Fibroblast of the aortic adventitia (primary cell): ENCODE measurements at places on chromosomes 1 and 21. TPM values are rescaled to one million over a fixed set of nuclear protein-coding genes. Genes with fewer than 3 reads are reported as not detected.

- no peak for DNase-seq
These were observed 182.9 kb upstream of the CSF3R start for GRCh38 chr1:36665478-36666080.

GLMN gene
- 3.8 and 18.0 TPM in 2 replicates for total RNA-seq

MAGI3 gene
- 8.3 and 16.1 TPM in 2 replicates for total RNA-seq

GRCh38 chr1:203629507-203630082 is 3.0 kb downstream of the ATP2B4 start:
- peak; percentile 57 for DNase-seq

GRCh38 chr1:55012661-55013060 is 13.9 kb downstream of the BSND start:
- no peak for DNase-seq

DNA sequence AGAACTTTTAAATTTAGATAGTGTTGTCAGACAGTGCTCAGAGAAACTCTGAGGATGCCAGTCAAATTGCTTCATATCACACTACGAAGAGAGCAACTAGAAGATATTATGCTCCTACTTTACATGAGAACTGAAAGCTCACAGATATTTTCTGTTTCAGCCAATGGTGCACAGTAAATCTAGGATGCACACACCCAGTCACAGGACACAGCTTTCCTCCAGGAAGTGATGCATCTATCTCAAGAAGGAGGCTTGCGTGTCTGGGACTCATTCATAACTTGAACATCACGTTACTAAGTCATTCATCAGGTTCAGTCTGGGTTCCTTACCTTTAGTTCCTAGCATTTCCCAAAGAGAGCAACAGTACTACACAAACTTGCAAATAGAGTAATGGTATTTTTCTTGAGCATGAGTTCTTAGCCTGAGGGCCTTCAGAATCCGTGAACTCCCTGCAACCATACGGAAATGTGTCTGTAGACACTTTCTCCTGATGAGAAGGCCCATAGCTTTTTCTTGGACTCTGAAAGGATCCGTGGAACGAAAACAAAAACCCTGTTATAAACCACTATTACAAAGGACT is 12.2 kb downstream of the ZNF697 start:
- DNase-seq = peak; percentile 64

DNA sequence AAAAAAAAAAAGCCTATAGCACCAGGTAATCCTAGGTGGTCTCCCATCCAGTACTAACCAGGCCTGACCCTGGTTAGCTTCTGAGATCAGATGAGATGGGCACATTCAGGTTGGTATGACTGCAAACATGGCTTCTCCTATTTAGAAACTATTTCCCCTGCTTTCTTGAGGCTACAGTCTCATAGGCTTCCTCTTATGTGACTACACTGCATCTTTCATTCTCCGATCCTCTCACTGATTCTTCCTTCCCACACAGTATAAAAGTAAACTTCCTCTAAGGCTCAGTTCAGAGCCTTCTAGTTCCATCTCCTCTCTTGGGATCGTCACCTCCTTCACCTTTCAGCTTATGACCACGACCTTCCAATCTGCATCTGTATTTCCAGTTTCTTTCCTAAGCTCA is 30.4 kb upstream of the RNF2 start:
- no peak for DNase-seq

GRCh38 chr1:88276163-88276562 is 407.9 kb upstream of the PKN2 start:
- peak; percentile 32 for DNase-seq

GRCh38 chr1:17419626-17420328 is 19.7 kb downstream of the RCC2 start:
- peak; percentile 45 for DNase-seq

CLCA1 gene
- not detected in 2 replicates for total RNA-seq

DNA sequence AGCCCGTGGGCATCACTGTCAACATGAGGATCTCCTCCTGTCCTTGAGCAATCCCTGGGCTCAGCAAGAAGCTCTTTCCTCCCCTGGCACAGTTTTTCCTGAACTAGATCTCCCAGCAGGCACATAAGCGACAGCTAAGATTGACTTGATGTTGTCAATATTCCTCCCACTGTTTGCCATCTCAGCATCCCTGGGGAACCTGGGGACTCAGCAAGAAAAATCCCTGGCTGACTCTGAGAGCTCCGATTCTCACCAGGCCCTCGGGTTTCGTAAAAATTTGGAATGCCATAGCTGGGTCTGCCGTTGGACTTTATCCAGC is 687.2 kb downstream of the MATN1 start:
- DNase-seq = no peak

DNA sequence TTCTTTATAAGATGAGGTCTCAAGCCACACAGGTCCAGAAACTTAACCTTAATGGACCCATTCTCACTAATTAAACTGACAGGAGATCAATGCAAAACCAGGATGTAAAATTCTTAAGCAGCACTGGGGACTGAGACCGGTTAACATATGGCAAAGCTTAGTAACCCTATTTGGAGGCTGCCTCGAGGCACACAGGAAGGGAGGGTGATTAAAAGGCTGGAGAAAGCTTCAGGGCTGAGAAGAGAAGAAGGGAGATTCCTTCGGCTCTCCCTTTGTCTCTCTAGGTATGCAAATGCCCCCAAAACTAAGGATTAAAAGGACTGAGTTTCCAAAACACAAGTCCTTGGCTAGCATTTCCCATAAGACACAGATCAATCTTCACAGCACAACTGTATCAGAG is 120.8 kb upstream of the DSCAM start:
- DNase-seq = no peak

TMCC2 gene
- total RNA-seq = 2.5 and 7.0 TPM in 2 replicates

ACBD6 gene
- 53.6 and 54.0 TPM in 2 replicates for total RNA-seq

SEC16B gene
- 1.6 and 4.8 TPM in 2 replicates for total RNA-seq

TRIM67 gene
- total RNA-seq = not detected in 2 replicates

DNA sequence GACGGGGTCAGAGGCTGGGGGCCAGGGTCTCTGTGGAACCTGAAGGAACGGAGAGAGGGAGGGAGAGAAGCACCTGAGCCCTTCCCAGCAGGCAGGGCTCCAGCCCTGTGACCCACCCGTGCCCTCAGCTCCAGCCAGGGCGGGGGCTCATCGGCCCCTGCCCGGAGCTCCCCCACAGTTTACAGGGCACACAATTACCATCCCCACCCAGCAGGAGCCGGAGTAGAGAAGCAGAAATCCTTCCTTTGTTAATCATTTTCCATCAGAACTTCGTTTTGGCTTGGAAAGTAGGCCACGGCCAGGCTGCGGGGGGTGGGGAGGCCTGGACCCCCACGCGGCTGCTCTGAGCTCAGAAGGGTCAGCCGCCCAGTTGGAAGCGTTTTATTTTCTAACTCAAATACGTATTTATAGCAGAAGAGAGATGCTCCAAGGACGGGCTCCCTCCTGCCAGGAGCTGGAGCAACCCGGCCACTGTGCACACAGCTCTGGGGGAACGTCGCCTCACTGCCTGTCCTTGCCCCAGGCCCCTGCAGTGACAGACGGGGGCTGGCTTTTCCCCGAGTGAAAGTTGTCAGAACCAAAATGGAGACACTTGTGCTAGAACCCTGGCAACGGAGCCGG is 42.7 kb upstream of the ADARB1 start:
- DNase-seq = no peak

FLG gene
- total RNA-seq = under 0.01 TPM in 1 of 2 replicates, not detected in the other

DNA sequence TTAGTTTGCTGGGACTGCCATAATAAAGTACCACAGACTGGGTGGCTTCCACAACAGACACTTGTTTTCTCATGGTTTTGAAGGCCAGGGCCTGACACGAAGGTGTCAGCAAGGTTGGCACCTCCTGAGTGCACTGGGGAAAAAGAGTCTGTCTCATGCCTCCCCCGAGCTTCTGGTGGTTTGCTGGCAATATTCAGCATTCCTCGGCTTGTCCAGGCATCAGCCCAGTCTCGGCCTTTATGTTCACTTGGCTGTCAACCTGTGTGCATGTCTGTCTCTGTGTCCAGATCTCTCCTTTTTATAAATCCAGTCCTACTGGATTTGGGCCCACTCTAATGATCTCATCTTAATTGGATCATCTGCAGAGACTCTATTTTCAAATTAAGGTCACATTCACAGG is 72.6 kb downstream of the DOP1B start:
- no peak for DNase-seq

GRCh38 chr1:203554071-203554470 is 60.1 kb downstream of the OPTC start:
- peak; percentile 24 for DNase-seq

DNA sequence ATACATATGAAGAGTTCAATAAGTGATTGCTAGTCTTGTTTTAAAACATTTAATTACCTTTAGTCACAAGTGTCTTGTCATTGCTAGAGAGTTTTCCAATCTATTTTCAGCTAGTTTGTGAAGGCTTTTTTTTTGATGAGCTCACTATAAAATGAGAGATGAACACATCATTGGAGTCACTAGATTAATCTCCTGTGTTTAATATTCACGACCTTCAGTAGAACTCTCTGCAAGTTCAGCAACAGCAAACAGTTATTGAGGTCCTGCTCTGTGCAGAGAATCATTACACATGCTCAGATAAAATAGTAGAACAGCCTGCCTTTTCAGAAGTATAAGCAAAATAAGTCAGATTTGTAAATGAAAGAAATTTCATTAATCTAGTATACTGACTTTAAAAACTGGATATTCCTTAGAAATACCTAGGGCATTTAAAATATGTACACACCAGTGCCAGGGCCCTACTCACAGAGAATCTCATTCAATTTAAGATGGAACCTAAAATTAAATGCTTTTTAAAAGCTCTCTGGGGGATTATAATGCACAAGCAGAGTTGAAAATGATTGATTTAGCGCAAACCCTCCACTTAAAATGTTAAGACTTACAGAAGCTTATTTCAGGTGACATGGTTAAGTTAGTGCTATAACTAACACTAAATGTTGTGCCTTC is 30.5 kb downstream of the KRTAP20-3 start:
- DNase-seq = no peak

GRCh38 chr1:29984166-29984861 is 739.1 kb downstream of the MATN1 start:
- DNase-seq = no peak

TSPEAR gene
- 0.08 TPM in 1 of 2 replicates, not detected in the other for total RNA-seq

- DNase-seq = peak; percentile 89
These were observed 59.2 kb downstream of the ABCA4 start for GRCh38 chr1:94061513-94062443.

LYPLAL1 gene
- 15.4 and 40.6 TPM in 2 replicates for total RNA-seq

BCAR3 gene
- 20.6 and 34.4 TPM in 2 replicates for total RNA-seq

- peak; percentile 1 for DNase-seq
These were observed 86.2 kb downstream of the ATG4C start for GRCh38 chr1:62870148-62870547.

OR6P1 gene
- not detected in 2 replicates for total RNA-seq

DNA sequence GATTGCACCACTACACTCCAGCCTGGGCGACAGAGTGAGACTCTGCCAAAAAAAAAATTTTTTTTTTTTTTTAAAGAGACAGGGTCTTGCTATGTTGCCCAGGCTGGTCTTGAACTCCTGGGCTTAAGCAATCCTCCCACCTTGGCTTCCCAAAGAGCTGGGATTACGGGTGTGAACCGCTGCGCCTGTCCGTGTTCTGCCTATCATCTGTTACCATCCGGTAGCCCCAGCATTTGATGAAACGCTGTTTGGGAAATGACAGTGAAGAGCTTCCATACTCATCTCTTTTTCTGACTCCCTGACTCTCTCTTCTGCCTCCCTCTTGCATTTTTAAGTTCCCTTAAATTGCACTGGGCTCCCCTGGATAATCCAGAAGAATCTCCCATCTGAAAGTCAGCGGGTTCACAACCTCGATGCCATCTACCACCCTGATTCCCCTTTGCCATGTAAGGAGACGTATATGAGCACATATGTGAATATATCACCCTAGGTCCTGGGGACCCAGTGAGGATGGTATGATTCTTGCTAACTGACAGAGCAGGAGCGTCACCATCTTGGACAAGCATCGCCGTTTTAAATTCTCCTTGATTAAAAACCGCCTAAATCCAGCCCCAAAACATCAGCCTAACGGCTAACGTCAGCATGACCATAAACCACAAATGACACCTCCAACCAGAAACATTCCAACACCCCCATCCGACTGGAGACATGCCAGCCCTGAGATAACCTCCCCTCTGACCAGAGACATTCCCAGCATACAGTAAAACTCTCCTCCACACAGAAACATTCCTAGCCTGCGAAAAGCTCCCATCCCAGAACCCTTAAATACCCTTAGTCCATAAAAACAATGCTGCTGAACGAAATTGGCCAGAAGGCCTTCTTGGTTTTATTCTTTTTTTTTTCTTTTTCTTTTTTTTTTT is 12.4 kb downstream of the TNFRSF8 start:
- peak; percentile 98 for DNase-seq

DNA sequence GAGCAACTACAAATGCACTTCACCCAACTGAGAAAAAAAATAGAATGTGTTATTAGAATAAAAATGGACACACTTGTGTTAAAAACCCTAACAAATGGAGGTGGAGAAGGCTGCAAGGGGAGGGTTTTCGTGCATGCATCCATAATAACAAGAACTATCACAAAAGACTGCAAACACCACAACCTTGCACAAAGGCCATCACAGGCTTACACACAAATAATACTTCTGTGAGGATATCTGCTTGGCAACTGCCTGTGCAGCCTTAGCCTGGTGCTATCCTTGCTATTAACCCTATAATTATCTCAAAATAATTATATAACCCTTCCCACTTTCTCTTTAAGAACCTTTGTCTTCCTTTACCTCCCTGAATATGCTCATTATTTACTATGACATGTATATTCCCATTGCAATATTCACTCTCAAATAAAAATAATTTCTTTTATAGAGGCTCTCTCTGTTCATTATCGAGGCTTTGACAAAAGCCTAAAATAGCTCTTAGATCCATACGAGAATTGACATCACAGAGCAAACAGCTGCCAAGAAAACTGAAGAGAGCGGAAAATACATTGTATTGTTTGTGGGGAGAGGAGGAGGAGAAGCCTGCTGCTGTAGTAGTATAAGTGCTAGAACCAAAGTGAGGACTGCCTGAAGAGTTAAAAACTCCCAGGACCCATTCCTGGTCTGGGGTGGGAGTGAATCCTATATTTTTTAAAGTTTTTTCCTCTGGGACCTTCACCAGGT is 1768.7 kb downstream of the BRINP3 start:
- DNase-seq = peak; percentile 16

GRCh38 chr1:192860478-192861185 is 51.8 kb downstream of the RGS2 start:
- DNase-seq = no peak

DNA sequence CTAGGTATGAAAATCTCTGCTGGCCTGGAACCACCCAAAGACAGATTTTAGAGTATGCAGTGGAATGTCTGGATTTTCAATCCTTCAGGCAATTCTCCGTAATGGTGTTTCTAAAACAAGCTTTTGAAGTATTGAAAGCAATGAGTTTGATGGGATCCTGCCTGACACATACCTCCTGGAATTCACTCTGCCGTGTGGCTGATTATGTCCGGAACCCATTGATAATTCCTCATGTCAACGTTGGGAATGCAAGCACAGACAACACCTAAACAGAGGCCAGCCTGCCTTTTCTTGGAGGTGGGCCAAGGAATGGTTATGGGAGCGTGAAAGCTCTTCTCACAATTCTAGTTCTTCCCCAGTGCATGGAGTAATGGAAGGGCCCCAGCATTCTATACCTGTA is 168.9 kb upstream of the HMCN1 start:
- peak; percentile 62 for DNase-seq

SELL gene
- 0.27 and 2.5 TPM in 2 replicates for total RNA-seq

GJA4 gene
- total RNA-seq = not detected in 2 replicates

- peak; percentile 48 for DNase-seq
These were observed 355.5 kb downstream of the HLX start for GRCh38 chr1:221234791-221235190.

CFHR4 gene
- total RNA-seq = under 0.01 TPM in 1 of 2 replicates, not detected in the other

GRCh38 chr1:232227306-232227705 is 402.6 kb downstream of the SIPA1L2 start:
- DNase-seq = no peak

EPS8L3 gene
- total RNA-seq = not detected in 2 replicates
